ENCODE measurements at places on chromosomes 16 and 17.
A peak's percentile ranks its signal among the peaks of the same experiment; 100 is the strongest.

- no peak for DNase-seq
Measured at GRCh38 chr16:54475019-54475601, 188.5 kb upstream of the IRX3 start.

GRCh38 chr17:79654960-79655382 lies 44.1 kb upstream of the RBFOX3 start:
- DNase-seq = no peak

DNA sequence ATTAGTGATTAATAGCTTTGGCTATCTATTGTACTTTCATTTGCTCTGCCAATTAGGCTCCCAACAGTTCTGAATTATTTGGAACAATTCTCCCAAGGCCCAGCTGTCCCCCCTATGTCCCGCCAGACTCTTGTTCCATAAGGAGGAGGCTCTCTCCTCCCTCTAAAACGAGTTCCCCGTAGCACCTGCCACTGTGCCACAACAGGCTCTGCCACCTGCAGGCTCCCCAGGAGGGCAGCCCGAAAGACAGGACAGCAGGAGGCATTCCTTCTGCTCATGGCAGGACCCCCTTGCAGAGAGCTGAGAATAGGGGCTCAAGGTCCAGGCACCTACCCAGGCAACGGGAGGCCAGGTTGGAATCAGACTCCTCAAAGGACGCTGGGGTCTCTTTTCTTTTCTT lies 9.0 kb downstream of the PITPNM3 start:
- no peak for DNase-seq

DNA sequence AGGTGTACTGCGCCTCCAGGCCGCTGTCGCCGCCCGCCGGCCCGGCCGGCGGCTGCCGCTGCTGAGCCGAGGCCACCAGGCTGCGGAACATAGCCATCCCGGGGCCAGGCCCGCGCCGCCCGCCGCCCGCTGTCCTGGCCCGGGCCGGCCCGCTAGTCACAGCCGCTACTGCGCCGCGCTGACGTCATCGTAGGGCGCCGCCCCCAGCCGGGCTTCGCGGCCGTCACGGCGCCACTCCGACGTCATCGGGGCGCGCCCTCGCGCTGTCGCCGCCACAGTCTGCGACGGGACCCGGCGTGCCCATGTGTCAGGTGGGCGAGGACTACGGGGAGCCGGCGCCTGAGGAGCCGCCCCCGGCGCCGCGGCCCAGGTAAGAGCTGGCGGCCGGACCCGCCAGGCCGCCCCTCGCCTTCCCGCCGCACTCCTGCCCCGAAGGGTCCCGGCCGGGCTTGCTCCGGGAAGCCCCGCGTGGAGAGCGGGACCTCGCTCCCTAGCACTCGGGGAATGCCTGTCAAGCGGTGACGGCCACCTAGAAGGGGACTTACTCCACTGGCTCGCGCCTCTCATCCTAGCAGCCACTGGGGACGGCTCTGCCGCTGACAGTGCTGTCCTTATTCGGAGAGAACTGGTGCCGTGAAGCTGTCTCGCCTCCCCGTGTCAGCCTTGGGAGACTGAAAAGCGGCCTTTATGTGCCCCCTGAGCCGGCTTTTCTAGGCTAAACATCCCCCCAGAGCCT lies at the start of the genes CTU2 and RNF166:
Gene CTU2 (plus strand): TSS at position 275 of the 736 bp plus-strand sequence. CDS start 28 bp downstream, at position 303.
Gene RNF166 (minus strand): TSS at position 180 of the 736 bp plus-strand sequence. CDS start 83 bp downstream, at position 97.
- DNase-seq = peak; percentile 90

DNA sequence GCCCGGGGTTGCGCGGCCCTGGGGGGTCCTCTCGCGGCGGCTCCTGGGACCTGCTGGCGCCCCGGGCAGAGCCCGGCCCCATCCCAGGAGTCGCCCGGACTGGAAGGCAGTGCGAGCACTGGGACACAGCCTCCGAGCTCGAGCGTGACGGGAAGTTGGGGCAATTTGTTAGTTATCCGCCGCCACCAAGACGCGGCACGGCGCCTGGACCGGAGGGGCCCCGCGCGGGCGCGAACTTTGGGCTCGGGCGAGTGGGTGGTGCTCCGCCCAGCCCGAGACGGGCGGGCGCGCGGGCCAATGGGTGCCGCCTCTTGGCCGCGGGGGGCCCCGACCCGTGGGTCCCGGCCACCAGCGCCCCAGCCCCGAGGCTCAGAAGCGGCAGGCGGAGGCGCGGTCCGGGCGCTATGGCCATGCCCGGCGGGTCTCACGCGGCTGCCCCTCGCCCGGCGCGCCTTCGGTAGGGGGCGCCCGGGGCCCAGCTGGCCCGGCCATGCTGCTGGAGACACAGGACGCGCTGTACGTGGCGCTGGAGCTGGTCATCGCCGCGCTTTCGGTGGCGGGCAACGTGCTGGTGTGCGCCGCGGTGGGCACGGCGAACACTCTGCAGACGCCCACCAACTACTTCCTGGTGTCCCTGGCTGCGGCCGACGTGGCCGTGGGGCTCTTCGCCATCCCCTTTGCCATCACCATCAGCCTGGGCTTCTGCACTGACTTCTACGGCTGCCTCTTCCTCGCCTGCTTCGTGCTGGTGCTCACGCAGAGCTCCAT lies at the start of gene ADORA2B:
Gene ADORA2B (plus strand): TSS at position 372 of the 768 bp plus-strand sequence. CDS start 119 bp downstream, at position 491.
- peak; percentile 72 for DNase-seq

All from neuronal stem cell (in vitro differentiated cells).